ENCODE measurements at places on chromosomes 11 and 22. TPM values are rescaled to one million over a fixed set of nuclear protein-coding genes. Genes with fewer than 3 reads are reported as not detected.

- H3K27me3 ChIP-seq, result no peaks in the 10 kb centered on the region
- no peaks in the 10 kb centered on the region for H3K4me1 ChIP-seq
- no peak overlapping the region for H3K4me3 ChIP-seq
- H3K36me3 ChIP-seq, result no peaks in the 10 kb centered on the region
- no peak for DNase-seq
Measured at GRCh38 chr11:123249354-123249753, 54.3 kb upstream of the CLMP start.

GRCh38 chr11:31795706-31796498 lies 15.2 kb downstream of the PAX6 start:
- no peak overlapping the region for H3K27ac ChIP-seq
- no peak for DNase-seq
- peaks cover 50% of the 10 kb centered on the region for H3K27me3 ChIP-seq
- H3K4me1 ChIP-seq, result peaks cover 15% of the 10 kb centered on the region
- H3K4me3 ChIP-seq, result no peak overlapping the region

DNA sequence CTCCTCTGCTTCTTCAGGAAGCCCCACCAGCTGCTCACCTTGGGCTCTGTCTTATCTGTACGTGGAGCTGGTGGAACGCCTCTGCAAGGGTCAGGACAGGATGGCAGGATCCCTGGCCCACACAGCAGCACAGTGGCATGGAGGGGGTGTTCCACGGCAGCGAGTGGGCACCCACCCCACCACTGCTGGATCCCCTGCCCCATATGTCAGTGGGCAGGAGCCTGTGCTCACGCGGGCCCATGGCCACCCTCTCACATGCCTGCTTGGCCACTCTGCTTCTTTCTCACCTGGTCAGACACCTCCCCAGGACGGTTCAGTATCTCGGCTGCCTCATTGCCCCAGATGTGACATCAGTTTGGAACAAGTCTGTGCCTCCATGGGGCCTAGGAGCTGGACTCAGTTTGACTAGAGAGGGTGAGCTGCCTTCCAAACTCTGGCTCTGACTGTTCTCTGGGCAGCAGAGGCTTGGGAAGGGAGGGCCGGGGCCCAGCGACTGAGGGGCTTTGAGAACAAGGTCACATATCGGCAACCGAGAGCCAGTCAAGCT lies 98.1 kb upstream of the LMO1 start:
- no peaks in the 10 kb centered on the region for H3K36me3 ChIP-seq
- H3K4me3 ChIP-seq, result no peak overlapping the region
- H3K4me1 ChIP-seq, result no peaks in the 10 kb centered on the region
- no peak overlapping the region for H3K27ac ChIP-seq
- no peaks in the 10 kb centered on the region for H3K27me3 ChIP-seq

GRCh38 chr11:34351687-34352469 lies 5.9 kb downstream of the ABTB2 start:
- H3K36me3 ChIP-seq, result no peaks in the 10 kb centered on the region
- DNase-seq, result no peak
- no peak overlapping the region for H3K4me3 ChIP-seq
- H3K4me1 ChIP-seq, result peaks cover 4% of the 10 kb centered on the region
- H3K27me3 ChIP-seq, result peaks cover 8% of the 10 kb centered on the region

DNA sequence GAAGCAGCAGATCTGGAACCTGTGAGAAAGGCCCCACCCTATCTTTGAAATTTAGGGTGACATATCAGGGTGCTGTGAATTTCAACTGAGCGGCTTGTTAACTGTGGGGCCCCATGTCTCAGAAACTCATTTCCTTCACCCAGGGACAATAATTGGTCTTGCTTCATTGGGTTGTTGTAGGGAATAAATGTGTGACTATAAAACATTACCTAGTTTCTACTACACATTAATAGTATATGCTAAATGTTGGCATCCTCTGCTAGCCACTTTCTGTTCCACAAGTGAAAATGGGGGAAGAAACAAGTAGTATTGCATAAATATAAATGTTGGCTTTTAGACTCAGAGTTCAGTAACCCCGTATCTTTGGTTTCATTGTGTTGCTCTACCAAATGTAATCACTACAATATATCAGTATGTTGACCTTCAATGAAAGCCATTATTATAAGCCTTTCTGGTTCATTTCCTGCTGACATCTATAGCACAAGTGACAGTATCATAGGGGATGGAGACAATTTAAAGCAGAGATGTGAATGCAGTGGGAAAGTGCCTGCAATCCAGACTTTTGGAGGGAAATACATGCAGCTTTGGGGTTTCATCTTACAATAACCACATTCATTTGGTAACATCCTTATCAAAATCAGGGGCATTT lies 905.5 kb upstream of the RAG2 start:
- no peaks in the 10 kb centered on the region for H3K4me1 ChIP-seq
- H3K36me3 ChIP-seq, result no peaks in the 10 kb centered on the region
- no peak overlapping the region for H3K27ac ChIP-seq
- H3K4me3 ChIP-seq, result no peak overlapping the region

DNA sequence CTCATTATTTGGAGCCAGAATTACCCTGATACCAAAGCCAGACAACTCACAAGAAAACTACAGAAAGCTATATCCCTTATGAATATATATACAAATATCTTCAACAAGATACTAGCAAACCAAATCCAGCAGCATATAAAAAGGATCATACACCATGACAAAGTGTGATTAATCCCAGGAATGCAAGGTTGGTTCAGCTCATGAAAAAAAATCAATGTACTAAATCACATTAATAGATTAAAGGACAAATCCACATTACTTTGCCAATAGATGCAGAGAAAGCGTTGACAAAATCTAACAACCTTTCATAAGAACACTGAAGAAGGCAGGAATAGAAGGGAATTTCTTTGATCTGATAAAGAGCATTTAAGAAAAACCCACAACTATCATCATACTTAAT lies 50.4 kb upstream of the TEAD1 start:
- H3K4me3 ChIP-seq, result no peak overlapping the region
- H3K36me3 ChIP-seq, result no peaks in the 10 kb centered on the region
- H3K27ac ChIP-seq, result no peak overlapping the region
- H3K4me1 ChIP-seq, result no peaks in the 10 kb centered on the region

- no peak overlapping the region for H3K4me3 ChIP-seq
- peak overlapping the region; percentile 35 for H3K27ac ChIP-seq
- peaks cover 29% of the 10 kb centered on the region for H3K4me1 ChIP-seq
- DNase-seq, result no peak
Measured at GRCh38 chr11:47571895-47572294, 6.5 kb downstream of the PTPMT1 start.

- H3K4me1 ChIP-seq, result no peaks in the 10 kb centered on the region
- no peak for DNase-seq
- H3K27ac ChIP-seq, result no peak overlapping the region
- no peaks in the 10 kb centered on the region for H3K27me3 ChIP-seq
- H3K4me3 ChIP-seq, result no peak overlapping the region
Measured at GRCh38 chr22:40720538-40721256, 41.4 kb downstream of the MCHR1 start.

CTSF gene
- total RNA-seq, result 76.4 TPM

WBP2NL gene
- 1.1 TPM for total RNA-seq

Measured in heart left ventricle (tissue), 16 donors.